ENCODE measurements at places on chromosomes 12 and 14. TPM values are rescaled to one million over a fixed set of nuclear protein-coding genes. Genes with fewer than 3 reads are reported as not detected.

DNA sequence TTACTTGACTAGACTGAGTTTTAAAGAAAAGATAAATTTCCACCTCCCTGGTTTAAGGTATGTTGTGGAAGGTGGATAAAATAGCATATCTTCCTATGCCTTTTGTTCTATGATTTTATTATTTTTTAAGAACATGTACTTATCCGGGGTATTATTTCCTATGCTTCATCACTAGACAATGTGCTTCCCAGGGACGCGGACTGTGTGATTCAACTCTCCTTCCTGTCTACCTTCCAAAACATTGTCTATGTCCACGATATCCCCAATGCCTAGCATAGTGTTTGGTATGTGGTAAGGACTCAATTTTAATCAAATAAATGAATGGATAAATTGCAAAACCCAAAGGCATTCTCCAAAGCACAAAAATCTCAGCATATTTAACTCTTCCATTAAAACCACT is 8.3 kb upstream of the CCND2 start:
- H3K4me1 ChIP-seq, result peaks cover 9% of the 10 kb centered on the region
- no peak overlapping the region for H3K27ac ChIP-seq
- DNase-seq, result no peak
- peaks cover 85% of the 10 kb centered on the region for H3K27me3 ChIP-seq
- H3K4me3 ChIP-seq, result no peak overlapping the region

The PLA2G1B gene
- total RNA-seq, result 1.2 TPM

GRCh38 chr14:77301103-77301502 is 19.6 kb downstream of the POMT2 start:
- peak overlapping the region; percentile 51 for H3K27ac ChIP-seq
- peaks cover 18% of the 10 kb centered on the region for H3K36me3 ChIP-seq
- no peaks in the 10 kb centered on the region for H3K27me3 ChIP-seq
- no peak overlapping the region for H3K4me3 ChIP-seq

The CISTR gene
- total RNA-seq, result not detected

- no peak for DNase-seq
- H3K27ac ChIP-seq, result no peak overlapping the region
- H3K36me3 ChIP-seq, result no peaks in the 10 kb centered on the region
- no peaks in the 10 kb centered on the region for H3K4me1 ChIP-seq
- H3K27me3 ChIP-seq, result peaks cover 4% of the 10 kb centered on the region
These were observed 50.1 kb downstream of the PLXNC1 start for GRCh38 chr12:94198469-94198868.

DNA sequence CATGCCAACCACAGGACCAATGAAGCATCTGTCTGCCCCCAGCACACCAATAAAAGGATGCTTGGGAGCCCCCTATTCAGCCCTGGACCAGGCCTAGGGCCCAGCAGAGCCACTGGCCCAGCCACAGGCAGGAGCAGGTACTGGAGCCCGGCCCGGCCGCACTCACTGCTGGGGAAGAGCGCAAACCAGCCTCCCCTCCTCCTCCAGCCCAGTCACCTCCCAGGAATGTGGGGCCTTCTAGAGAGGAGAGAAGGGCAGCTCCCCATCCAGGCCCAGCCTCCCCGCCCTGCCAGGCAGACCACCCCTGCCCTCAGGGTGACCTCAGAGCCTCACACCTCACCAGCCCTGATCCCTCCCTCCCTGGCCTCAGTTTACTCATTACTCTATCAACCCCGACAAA is 56.2 kb downstream of the CCNK start:
- no peaks in the 10 kb centered on the region for H3K27me3 ChIP-seq
- H3K4me1 ChIP-seq, result peaks cover 53% of the 10 kb centered on the region
- H3K4me3 ChIP-seq, result no peak overlapping the region
- no peak for DNase-seq
- H3K36me3 ChIP-seq, result no peaks in the 10 kb centered on the region
